ENCODE measurements at places on chromosomes 6 and 20.
A peak's percentile ranks its signal among the peaks of the same experiment; 100 is the strongest.

GRCh38 chr20:51381557-51381956, 161.0 kb downstream of the NFATC2 start:
- H3K36me3 ChIP-seq, result no peaks in the 10 kb centered on the region
- no peaks in the 10 kb centered on the region for H3K27me3 ChIP-seq
- no peak overlapping the region for H3K27ac ChIP-seq
- H3K4me1 ChIP-seq, result no peaks in the 10 kb centered on the region

- no peak for DNase-seq
- H3K36me3 ChIP-seq, result no peaks in the 10 kb centered on the region
- H3K4me1 ChIP-seq, result no peaks in the 10 kb centered on the region
- no peak overlapping the region for H3K4me3 ChIP-seq
- H3K27ac ChIP-seq, result no peak overlapping the region
- H3K27me3 ChIP-seq, result no peaks in the 10 kb centered on the region
Observed at GRCh38 chr20:62961310-62961783, 8.8 kb downstream of the SLC17A9 start.

DNA sequence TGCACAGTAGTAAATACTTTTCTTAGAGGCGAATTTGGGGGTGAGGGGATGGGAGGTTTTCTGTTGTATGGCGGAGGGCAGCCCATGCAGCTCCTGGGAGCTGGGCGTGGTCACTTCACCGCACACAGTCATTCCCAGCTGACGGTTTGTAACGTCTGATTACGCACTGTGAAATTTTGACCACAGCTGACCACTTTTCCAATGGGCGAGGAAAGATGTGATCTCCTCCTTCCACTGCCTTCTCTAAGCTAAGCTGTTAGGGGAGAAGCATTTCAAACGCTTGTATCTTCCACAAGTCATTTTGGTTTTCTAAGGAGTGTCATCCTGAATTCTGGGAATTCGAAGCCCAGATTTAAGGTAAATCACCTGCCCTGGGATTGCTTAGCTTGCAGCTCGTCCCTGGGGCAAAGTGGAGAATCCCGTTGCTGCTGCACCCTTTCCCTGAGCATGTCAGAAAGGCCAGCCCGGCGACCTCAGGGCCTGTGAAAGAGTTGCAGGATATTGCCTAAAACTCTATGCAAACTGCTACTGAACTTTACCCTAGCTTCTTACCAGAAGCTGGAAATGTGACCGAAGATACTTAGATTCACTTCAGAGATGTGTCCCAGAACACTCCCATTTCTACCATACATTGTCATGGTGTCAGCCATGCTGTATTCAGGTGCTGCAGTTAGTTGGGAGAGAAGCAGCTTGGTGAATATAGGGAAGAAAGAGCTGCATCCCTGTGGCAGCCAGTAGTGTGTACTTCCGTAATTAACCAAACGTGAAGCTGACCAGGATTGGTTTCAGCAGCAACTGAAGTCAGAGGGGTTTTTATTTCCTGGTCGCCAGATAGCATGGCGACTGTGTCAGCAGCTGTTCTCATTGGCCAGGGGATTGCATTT, 58.9 kb downstream of the RREB1 start:
- peak overlapping the region; percentile 79 for H3K27ac ChIP-seq
- peak; percentile 83 for DNase-seq
- H3K27me3 ChIP-seq, result no peaks in the 10 kb centered on the region
- H3K4me3 ChIP-seq, result no peak overlapping the region
- no peaks in the 10 kb centered on the region for H3K36me3 ChIP-seq

GRCh38 chr6:3414327-3415081, 42.3 kb downstream of the SLC22A23 start:
- H3K27me3 ChIP-seq, result no peaks in the 10 kb centered on the region
- no peak for DNase-seq
- H3K36me3 ChIP-seq, result no peaks in the 10 kb centered on the region
- H3K27ac ChIP-seq, result no peak overlapping the region
- no peaks in the 10 kb centered on the region for H3K4me1 ChIP-seq
- no peak overlapping the region for H3K4me3 ChIP-seq

- H3K4me1 ChIP-seq, result no peaks in the 10 kb centered on the region
- H3K36me3 ChIP-seq, result no peaks in the 10 kb centered on the region
- no peaks in the 10 kb centered on the region for H3K27me3 ChIP-seq
- DNase-seq, result peak; percentile 48
- H3K4me3 ChIP-seq, result no peak overlapping the region
Observed at GRCh38 chr6:112429226-112429625, 82.1 kb downstream of the RFPL4B start.

GRCh38 chr20:46089167-46089416, 670 bp downstream of the NCOA5 start:
- H3K4me1 ChIP-seq, result peaks cover 3% of the 10 kb centered on the region
- no peaks in the 10 kb centered on the region for H3K27me3 ChIP-seq
- no peaks in the 10 kb centered on the region for H3K36me3 ChIP-seq
- peak; percentile 38 for DNase-seq

DNA sequence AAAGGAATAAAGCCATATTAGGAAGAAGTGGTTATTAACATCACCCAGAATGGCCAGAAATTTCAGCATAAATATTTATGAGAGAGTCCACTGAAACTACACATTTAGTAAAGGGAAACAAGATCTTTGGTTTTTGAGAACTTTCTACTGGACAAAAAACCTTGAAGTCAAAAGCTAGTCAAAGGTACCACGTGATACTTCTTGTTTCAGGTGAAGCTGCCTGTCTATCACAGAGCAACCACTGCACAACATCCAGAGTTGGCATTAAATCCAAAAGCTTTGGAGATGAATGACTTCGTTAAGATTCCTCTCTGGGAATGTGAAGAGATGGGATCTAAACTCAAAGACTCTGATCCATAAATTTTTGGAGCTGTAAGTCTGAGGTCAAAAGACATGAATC, 137.0 kb downstream of the KCNQ5 start:
- H3K4me1 ChIP-seq, result peaks cover 3% of the 10 kb centered on the region
- DNase-seq, result no peak
- no peak overlapping the region for H3K4me3 ChIP-seq
- no peaks in the 10 kb centered on the region for H3K36me3 ChIP-seq

- H3K27ac ChIP-seq, result peak overlapping the region; percentile 49
- peaks cover 6% of the 10 kb centered on the region for H3K4me1 ChIP-seq
- H3K4me3 ChIP-seq, result no peak overlapping the region
- DNase-seq, result peak; percentile 98
- no peaks in the 10 kb centered on the region for H3K27me3 ChIP-seq
- peaks cover 2% of the 10 kb centered on the region for H3K36me3 ChIP-seq
Observed at GRCh38 chr6:71294121-71294523, 5.5 kb downstream of the OGFRL1 start.

DNA sequence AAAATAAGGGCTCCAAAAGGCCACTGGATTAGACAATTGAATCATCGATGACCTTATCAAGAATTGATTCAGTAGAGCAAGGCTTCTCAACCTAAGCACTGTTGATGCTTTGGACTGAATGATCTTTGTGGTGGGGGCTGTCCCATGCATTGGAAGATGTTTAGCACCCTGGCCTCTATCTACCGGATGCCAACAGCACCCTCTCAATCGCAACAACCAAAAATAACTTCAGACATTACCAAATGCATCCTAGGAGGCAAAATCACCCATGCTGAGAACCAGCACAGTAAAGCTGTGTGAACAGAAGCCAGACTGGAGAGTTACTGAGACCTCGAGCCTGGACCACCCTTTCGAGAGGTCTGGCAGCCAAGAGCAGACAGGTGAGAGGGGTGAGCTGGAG, 67.5 kb downstream of the TBC1D7 start:
- H3K27ac ChIP-seq, result no peak overlapping the region
- no peak for DNase-seq
- H3K4me3 ChIP-seq, result no peak overlapping the region
- H3K4me1 ChIP-seq, result no peaks in the 10 kb centered on the region

DNA sequence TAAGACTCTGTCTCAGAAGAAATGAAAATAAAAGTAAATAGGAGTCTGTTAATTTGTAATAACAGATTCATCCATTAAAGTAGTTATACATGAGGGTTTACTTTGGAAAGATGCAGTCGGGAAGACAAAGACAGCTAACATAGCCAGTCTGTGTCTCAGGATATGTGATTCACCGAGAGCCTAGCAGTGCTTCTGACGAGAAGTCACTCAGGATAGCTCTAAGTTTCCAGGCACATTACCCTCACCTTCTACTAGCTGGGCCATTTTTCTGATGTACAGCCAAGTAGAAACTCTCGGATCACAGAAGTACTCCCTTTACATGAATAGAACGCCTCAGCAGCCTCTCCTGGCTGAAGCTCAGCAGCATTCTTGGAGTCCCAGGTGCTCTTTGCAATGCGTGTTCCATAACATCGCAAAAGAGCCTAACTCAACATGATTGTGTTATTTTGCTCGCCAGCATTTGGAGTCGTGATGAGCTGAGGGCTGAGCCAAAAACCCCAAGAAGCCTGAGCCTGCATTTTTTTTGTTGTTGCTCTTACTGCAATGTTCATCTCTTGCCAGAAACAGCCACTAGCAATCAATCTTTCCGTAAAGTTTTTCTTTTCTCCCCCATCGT, 22.4 kb upstream of the TASP1 start:
- H3K27ac ChIP-seq, result no peak overlapping the region
- H3K4me1 ChIP-seq, result no peaks in the 10 kb centered on the region
- DNase-seq, result peak; percentile 24
- H3K27me3 ChIP-seq, result no peaks in the 10 kb centered on the region
- H3K4me3 ChIP-seq, result no peak overlapping the region
- no peaks in the 10 kb centered on the region for H3K36me3 ChIP-seq
